GM20000 (cell line): ENCODE measurements at places on chromosomes 11 and 22.
A peak's percentile ranks its signal among the peaks of the same experiment; 100 is the strongest.

DNA sequence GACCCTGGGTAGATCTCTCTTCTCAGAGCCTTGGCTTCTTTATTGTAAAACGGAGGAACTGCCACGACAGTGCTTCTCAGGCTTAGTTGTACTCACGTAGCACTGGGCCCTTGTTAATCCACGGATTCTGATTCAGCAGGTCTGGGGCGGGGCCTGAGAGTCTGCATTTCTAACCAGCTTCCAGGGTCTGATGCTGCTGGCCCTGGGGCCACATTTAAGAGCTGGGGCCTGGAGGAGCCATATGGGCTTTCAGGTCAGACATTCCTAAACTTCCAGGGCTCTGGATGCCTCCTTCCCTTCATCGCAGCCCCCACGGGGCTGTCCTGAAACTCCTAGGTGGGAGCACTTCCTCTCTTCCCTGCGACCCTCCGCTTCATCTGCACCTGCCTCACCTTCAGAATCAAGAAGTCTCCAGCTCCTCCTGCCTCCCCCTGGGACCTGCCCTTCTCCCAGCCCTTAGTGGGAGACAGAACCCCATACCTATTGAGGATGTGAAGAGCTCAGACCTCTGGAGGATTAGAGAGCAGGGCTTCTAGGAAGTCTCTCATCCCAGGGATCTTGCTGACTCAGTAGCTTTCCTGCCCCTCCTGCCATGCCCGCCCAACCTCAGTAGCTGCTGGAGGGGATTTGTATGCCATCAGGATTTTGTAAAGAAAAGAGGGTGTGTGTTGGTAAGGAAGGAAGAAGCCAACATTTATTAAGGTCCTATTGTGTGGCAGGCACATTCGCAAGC is 92.5 kb downstream of the LRRC32 start:
- no peak for DNase-seq

DNA sequence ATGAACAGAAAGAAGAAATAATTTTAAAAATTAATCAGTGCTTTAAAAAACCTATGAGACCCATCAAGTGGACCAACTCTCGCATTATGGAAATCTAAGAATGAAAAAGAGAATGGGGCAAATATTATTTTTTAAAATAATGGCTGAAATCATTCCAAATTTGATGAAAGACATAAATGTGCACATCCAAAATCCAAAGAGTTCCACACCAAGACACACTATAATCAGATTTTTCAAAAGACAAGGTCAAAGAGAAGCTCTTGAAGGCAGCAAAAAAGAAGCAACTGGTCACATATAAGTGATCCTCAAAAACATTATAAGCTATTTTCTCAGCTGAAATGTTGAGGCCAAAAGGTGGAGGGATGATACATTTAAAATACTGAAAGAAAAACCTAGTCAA is 85.3 kb downstream of the ARHGAP32 start:
- DNase-seq, result no peak

- no peak for DNase-seq
These were observed 123.0 kb downstream of the SGSM3 start for GRCh38 chr22:40493441-40493840.

- no peak for DNase-seq
These were observed 9.7 kb downstream of the PDGFB start for GRCh38 chr22:39234867-39235687.

DNA sequence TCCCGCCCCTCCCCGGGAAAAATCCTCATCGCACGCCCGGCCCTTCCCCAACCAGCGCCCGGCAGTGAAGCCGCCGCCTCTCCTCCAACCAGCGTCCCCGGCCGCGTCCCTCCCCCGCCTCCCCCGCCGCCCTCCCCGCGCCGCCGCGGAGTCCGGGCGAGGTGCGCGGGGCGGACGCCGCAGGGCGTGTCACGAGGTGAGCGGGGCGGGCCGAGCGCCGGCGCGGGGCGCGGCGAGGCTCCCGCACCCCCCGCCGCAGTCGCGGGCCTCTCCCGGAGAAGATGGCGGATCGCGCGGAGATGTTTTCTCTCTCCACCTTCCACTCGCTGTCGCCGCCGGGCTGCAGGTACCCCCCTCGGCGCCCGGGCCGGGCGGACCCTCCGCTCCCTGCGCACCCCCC is at the start of gene MAPK8IP2:
TSS of gene MAPK8IP2 (plus strand) at position 256 of the 400 bp plus-strand sequence. CDS start at position 282, 26 bp downstream.
- peak; percentile 77 for DNase-seq

DNA sequence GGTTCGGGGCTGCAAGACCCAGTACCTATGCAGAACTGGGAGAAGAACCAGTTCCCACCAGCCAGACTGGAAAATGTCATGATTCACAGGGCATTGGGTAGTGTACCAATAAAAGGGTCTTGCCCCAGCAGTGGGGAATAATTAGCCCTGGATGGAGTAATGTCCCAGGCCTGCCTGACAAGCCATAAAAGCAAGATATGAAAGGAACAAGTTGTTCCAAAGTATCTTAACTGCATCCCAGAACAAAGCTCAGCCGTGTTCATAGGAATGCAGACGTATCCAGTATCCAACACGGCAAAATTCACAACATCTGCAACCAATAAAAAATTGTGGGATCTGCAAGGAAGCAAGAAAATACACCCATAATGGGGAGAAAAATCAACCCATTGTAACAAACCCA is 47.9 kb downstream of the ASCL2 start:
- DNase-seq, result no peak

DNA sequence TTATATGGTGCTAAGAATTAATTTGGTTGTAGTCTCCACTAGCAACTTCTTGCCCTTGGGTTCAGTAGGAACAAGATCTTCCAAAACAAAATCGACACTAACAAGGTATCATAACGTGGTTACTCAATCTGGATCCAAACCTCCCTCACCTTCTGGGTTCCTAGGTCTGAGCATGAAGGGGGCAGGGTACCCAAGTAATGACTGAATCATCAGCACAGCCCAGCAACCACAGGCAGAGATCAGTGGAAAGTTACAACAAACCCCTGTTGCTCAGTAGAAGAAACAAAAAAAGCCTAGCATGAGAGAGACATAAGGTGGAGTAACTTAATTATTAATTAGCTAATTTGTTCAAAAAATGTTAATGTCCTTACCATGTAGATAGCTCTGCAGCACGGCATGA is 221.4 kb downstream of the BLID start:
- DNase-seq, result no peak

GRCh38 chr11:13115380-13115675 is 106.2 kb downstream of the RASSF10 start:
- DNase-seq, result no peak

GRCh38 chr11:34840736-34841386 is 75.3 kb downstream of the APIP start:
- DNase-seq, result peak; percentile 51

- no peak for DNase-seq
These were observed 234.3 kb upstream of the NARS2 start for GRCh38 chr11:78808923-78809322.

GRCh38 chr22:22897091-22897490 is 9.5 kb downstream of the IGLL5 start:
- DNase-seq, result no peak

- no peak for DNase-seq
These were observed 41.2 kb downstream of the SNX19 start for GRCh38 chr11:130874955-130875531.

- no peak for DNase-seq
These were observed 2.4 kb upstream of the SCGB2A2 start for GRCh38 chr11:62267576-62267975.

DNA sequence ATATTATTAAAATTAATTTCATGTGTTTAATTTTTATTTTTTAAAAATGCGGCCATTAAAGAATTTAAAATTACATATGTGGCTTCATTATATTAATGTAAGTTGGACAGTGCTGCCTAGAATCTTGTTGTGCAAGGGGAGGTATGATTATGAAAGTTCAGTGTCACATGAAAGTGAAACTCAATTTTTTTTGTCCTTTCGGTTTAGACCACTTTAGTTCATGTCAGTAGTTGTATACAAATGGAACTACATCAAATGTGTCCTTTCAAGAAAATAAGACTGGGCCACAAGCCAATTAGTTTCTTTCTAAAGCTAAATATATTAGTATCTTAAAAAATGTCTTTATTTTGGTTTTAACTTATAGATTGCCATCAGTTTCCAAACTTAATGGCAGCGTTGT is 35.7 kb downstream of the TBCEL start:
- peak; percentile 42 for DNase-seq

DNA sequence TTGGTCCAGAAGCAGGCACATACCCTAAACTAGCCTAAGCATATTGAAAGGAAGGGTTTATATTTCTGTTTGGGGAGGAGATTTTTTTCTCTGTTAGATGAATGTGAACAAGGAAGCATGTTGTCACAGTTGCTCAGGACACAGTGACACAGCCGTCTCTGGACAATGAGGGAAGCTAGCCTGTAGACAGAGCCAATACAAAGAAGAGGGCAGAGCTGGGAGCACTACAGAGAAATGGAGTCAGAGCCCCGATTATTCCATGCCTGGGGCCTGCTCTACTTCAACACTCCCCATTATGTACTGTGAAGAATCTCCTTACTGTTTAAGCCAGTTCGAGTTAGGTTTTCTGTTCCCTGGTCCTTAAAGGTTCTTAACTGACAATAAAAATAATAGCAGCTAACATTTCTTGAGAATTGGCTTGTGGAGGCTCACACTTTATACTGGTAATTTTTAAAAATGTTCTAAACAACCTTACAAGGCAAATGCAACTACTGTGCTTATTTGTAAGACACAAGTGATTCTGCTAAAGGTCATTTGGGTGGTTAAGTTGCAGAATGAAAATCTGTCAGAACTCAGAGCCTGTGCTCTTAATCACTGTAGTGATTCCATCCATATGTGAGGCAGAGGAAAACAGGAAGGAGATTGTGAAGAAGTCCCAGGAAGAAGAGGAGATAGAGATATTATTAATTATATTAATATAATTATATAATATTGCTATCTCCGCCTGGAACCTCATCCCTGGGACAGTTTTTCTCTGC is 58.8 kb upstream of the RRAS2 start:
- DNase-seq, result no peak

- no peak for DNase-seq
These were observed 4.3 kb upstream of the SGSM3 start for GRCh38 chr22:40366068-40366467.

DNA sequence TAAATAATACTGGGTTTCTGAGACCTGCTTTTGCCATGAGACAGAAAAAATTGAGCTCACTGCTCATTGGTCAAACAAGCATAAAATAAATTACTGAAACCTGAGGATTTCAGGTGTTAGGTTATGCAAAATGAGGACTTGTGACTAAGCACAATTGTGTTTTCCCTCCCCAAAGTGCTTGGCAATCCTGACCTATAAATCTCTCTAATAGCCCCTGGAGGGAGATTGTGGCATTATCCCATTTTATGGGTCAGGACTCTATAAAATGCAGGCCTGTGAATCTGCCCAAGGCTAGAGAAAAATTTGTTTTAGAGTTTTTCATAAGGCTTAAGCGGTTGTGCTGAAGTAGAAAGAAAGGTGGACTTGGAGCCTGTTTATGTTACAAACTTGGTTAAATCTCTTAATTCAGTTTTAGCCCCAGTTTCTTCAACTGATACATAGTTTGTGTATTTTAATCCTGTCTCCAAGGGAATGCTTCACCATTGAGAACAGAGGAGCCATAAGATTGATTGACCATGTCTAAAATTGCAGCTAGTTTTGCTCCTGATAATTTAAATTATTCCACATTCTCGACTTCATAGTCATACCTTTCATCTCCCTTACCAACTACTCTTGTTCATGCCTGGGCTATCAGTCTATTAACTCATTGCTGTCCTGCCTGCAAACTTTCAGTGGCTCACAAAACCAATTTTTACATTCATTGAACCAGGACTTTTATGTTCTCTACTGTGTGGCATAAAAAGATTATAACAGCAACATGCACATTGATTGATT is 63.6 kb upstream of the LRRC4C start:
- DNase-seq, result no peak

DNA sequence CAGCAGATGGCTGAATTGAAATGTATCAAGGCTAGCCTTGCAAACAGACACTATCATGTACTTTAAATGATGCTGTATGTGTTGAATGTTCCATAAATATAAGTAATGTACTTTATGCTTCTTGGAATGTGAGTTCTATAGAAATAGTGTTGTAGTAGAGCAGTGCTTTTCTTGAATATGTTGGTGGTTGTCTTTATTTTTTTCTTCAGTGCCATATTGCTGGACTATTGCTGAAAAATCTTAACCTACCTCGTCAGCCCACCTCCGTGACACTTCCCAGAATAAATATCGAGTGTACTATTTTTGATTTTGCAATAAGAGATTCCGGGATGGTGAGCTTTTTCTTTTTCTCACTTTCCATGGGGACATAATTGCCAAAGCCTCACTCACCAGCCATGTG is 153.9 kb downstream of the NAV2 start:
- no peak for DNase-seq

- no peak for DNase-seq
These were observed 31.2 kb downstream of the RBFOX2 start for GRCh38 chr22:35997438-35997837.

DNA sequence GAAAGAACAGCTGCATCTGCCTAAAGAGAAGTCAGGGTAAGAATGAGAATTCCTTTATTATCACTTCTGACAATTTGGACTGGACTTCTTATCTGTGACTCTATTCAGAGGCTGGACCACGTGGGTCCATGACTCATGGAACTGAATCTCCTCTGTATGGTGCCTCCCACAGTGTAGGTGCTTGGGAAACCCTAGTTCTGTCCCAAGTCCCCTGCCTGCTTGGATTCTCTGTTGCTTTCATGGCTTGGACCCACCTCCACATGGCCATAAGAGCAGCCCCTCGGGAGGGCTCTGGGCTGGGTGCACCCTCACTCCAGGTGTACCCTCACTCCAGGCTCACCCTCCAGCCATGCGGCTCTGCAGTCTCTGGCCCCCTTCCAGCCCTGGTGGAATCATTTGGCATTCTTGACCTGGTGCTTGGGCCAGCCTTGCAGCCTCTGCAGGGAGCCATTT is 153.4 kb downstream of the CACNA1I start:
- DNase-seq, result no peak

DNA sequence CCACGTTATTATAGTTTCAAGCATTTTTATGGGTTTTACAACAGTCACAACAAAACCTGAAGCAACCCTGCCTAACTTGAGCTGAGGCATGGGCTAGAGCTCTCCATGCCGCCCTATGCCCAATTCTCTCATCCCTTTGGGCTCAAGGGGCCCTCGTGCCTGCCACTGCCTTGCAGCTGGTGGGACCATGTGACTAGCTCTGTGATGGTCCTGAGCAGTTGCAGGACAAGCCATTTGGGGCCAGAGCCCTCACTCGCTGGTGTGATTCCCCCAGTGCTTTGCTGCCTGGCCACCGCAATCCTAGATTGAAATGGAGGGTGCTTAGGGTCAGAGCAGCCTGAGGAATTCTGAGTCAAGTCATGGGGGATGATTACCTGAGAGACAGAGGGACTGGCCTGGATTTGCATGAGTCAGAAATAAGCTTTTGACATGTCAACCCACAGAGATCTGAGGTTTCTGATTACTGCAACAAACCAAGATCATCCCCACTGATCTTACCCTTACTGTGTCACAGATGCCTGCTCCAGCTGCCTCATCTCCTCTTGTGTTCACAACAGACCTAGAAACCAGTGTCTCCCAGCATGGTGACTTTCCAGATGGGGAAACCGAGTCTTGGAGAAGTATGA is 323.7 kb downstream of the BRD1 start:
- DNase-seq, result peak; percentile 55

DNA sequence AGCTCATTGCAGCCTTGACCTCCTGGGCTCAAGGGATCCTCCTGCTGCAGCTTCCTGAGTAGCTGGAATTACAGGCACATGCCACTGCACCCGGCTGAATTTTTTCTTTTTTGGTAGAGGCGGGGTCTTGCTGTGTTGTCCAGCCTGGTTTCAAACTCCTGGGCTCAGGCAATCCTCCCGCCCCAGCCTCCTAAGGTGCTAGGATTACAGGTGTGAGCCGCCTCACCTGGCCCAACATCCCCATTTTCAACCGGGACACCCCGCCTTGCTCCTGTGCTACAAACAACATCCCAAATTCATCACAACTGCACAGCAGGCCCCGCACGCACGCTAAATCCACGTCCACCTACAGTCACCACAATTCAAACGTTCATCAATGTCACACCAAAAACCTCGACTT is 61.0 kb downstream of the ARFGAP3 start:
- DNase-seq, result no peak
